Endothelial cell of umbilical vein (primary cell): ENCODE measurements at places on chromosomes 6 and 20. TPM values are rescaled to one million over a fixed set of nuclear protein-coding genes. Genes with fewer than 3 reads are reported as not detected.

The RBPJL gene
- polyA plus RNA-seq: not detected in 2 replicates

DNA sequence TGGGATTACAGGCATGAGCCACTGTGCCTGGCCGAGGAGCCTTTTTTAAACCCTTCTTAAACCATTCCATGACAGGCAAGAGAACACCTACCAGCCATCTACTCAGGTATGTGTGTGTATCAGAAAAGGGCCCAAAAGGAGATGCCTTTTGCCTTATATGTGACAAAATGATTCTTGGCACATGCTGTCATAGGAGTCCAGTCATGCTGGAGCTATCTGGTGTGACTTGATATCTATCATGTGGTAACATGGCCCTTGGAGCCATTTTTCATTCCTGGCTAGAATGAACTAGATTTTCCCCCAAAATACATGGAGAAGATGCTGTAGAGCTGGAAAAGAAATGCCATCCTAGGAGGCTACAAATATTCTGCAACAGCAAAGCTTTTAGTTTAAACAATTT is 129.1 kb downstream of the DST start:
- no peak for DNase-seq

The GSTA3 gene
- not detected in 2 replicates for polyA plus RNA-seq

The FRK gene
- polyA plus RNA-seq: under 0.01 and 0.01 TPM in 2 replicates

- DNase-seq: no peak
These were observed 269.4 kb downstream of the RNF144B start for GRCh38 chr6:18656506-18656905.

GRCh38 chr6:154154389-154154967 is 115.4 kb downstream of the OPRM1 start:
- peak; percentile 80 for DNase-seq

The SLC13A3 gene
- 0.11 and 0.37 TPM in 2 replicates for polyA plus RNA-seq

DNA sequence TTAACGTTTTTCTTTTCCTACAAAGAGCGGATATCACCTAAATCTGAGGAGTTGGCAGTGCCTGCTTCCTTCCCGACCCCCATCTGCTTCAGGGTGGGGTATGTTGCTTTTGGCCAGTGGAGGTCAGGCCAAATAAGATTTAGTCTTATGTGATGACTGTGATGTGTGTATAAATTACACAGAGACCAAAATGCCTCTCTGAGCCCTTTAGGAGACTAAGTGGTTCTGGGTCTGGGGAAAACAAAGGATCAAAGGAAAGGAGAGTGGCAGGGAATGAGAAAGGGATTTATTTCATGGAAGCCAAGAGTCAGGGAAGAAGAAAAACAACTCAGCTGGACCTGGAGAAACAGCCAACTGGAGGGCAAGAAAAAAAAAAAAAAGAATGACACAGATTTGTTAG is 39.1 kb upstream of the TBC1D7 start:
- DNase-seq: peak; percentile 68

- no peak for DNase-seq
These were observed 89.4 kb upstream of the ANKEF1 start for GRCh38 chr20:9945408-9945807.

The ESR1 gene
- 0.01 TPM in 1 of 2 replicates, not detected in the other for polyA plus RNA-seq
